ENCODE measurements at places on chromosomes 16 and 17.

- peak; percentile 92 for DNase-seq
These were observed 93.0 kb downstream of the SEC14L1 start for GRCh38 chr17:77233635-77234334.

- DNase-seq, result no peak
These were observed 18.8 kb downstream of the CACNG1 start for GRCh38 chr17:67063141-67063540.

- DNase-seq, result peak; percentile 53
These were observed 43.5 kb upstream of the KLHDC4 start for GRCh38 chr16:87809150-87809902.

DNA sequence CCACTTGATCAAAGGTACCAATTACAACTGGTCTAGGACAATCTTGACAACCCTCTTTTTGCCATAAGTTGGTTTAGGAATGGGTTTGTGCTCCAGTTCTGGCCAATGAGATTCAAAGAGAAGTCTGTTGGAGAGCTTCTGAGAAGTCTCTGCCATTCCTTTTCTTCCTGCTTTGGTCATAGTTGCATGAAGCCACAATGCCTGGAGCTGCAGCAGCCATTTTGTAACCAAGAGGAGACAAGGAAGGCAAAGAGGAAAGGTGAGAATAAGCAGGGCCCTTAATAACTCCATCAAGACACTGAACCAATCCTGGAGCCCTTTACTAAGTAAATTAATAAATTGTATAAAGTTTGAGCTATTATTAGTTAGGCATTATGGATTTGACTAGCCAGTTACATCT is 3.4 kb upstream of the C17orf50 start:
- DNase-seq, result no peak

DNA sequence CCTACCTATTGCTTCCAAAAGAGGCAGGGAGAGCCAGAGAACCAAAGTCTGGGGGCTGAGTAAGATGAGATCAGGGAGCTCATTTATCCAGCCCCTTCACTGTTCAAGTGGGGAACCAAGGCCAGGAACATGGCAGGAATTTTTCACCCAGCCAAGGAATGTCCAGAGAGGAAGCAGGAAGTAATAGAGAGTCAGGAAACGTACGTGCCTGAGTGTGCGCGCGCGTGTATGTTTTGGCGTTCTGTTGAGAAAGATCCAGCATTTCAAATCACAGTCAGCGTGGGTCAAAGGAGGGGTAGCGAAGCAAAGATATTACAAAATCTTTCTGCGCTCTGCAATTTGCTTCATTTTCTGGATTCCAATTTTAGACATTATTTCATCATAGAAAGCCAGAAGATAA is 41.9 kb upstream of the WSCD1 start:
- no peak for DNase-seq

DNA sequence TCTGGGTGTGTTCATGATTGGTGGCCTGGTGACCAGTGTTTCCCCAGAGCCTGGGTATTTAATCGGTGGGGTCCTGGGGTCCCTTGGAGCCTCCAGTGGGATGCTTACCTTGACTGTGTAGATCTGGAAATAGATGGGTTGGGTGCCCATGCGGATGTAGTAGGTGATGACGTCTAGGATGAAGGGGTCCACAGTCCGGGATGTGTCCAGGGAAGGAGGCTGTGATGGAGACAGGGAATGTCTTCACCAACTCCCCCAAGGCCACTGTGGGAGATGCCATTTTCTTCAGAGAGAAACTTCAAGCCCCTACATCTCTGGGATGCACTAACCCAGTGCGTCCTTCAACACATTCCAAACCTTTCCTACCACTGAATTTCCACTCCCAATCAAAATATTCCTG is 24.1 kb upstream of the MFSD6L start:
- DNase-seq, result no peak

DNA sequence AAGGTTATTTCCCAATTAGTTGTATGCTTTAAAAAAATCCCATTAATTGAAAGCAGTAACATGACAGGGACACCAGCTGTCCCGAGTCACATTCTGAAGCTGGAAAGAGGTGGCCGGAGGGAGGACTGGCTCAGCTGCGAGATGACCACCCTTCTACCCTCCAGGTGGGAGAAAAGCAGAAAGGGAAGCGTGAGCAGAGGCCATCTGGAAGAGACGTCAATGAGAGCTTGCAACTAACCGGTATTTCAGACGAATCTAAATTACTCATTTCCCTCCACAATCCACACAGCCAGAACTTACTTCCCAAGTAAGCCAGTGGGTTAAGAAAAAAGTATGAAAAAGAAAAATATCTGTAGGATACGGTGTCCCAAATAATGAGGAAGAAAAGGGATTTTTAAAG is 28.5 kb upstream of the SLC38A8 start:
- DNase-seq, result no peak

DNA sequence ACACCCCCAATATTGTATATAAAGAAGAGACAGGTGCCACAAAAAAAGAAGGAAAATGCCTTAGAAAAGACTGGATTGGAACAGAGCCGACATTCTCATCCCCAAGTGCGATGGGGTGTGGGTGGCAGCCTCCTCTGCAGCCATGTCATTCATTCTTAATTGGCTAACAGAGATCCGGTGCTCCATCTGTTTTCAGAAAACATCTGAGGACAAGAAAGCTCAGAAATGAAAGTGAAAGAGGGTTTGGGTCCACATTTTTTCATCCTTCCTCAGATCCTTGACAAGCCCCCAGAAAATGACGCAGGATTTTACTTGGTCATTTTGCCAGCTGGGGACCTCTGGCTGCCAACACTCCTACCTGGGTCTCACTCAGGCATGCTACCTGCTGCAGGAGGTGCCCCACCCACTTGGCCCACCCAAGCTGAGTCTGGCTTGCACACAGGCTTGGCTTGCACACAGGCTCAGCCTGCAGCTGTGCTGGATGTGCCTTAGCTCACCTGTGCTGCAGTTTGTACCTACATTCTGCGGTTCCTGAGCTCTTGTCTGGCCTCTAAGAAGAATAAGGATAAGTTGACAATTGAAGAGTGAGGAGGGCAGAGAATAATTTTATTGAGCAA is 21.9 kb downstream of the KIF2B start:
- DNase-seq, result no peak

DNA sequence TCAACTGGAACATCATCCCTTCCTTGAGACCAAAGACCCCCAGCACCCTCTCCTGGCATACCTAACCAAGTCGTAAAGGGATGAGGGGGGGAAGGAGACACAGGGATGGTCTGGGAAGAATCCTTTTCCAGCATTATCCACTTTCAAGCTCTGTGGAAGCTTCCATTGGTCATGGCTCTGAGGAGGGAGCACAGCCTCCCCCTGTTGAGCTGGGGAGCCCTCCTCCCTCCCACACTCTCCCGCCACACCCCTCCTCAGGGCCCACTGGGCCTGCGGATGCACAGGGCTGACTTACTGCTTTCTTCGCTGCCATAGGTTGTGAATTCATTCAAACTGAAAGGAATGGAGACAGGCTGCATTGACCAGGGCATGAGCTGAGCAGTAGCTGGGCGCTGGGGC is 12.4 kb downstream of the CSF3 start:
- DNase-seq, result no peak

DNA sequence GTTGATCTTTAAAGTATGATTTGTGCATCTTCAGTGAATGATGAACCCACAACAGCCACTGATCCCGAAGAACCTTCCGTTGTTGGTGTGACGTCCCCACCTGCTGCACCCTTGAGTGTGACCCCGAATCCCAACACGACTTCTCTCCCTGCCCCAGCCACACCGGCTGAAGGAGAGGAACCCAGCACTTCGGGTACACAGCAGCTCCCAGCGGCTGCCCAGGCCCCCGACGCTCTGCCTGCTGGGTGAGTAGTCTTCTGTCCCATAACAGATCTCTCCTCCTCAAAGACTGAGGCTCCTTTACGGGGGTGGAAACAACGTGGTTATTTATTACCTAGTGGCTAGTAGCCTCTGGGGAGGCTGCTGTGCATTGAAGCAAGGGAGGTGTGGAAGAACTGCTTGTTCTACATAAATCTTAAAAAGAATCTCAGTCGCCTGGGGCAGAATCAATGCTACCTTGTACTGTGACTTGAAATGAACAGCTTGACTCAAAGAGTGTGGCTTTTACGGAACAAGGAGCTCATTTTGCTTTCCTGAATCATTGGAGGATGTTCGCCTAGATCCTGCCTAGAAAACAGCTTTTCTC is 63.0 kb upstream of the CLEC18A start:
- DNase-seq, result no peak

DNA sequence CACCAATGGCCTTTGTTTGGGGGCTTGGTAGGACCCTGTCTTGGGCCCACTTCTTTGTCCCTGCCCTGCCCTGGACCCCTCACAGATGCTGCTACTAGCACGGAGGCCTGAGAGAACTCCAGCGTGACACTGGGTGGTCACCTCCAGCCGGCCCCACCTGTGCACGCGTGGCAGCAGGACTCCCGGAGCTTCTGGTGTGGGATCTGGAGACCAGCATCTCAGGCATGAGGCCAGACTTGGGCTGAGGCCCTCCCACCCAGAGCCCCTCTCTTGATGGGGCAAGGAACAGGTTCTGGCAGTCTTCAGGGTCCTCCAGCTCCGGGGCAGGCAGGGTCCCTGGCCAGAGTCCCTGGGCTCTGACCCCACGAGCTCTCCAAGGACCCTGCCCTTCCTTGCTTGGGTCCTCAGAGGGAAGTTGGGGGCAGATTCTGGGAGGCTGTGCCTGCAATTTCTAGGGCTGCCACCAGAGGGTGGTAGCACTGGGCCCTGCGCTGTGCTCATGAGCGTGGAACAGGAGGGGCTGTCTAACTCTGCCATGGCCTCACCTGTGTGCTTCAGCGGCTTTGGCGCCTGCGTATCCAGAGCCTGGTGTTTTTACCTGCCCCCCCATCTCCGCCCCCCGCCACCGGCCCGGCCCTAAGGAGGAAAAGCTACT is 3.1 kb upstream of the BAIAP3 start:
- DNase-seq, result no peak

- DNase-seq, result no peak
These were observed 47.7 kb upstream of the ZNF750 start for GRCh38 chr17:82887255-82888164.

GRCh38 chr16:47848421-47849109 is 307.2 kb downstream of the ABCC12 start:
- DNase-seq, result peak; percentile 21

DNA sequence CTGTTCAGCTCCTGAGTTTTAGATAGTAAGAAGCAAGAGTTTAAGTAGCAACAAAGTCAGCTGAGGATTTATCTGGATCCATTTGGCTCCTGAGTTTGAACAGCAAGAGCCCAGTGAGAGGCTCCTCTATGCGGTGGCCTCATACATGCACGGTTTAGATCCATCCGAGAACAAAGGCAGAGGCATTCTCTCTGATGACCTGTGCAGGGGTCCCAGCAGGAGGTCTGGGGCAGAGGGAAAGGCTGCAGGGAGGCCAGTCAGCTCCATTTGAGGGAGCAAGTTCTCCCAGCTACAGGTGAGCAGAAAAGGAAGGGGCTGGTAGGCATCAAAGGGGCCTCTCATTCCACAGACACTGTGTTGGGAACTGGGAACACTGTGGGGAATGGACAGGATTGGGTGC is 16.5 kb downstream of the PITPNM3 start:
- no peak for DNase-seq

DNA sequence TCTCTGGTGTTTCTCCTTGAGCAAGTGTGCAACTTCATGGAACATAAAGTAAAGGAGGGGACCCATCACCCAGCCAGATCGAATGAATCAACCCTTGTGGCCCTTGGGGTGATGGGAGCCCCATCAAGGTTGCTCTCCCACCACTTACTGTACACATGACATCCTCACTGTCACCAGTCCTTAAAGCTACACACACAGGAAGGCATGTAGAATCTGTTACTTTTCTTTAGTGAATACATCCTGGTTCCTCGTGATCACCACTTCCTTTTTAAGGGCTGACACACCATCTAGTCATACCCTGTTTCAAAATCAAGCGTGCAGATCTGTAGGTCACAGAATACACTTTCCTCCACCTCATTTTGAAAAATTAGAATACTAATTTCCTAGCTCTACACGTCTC is 22.6 kb upstream of the MPHOSPH6 start:
- DNase-seq, result no peak

DNA sequence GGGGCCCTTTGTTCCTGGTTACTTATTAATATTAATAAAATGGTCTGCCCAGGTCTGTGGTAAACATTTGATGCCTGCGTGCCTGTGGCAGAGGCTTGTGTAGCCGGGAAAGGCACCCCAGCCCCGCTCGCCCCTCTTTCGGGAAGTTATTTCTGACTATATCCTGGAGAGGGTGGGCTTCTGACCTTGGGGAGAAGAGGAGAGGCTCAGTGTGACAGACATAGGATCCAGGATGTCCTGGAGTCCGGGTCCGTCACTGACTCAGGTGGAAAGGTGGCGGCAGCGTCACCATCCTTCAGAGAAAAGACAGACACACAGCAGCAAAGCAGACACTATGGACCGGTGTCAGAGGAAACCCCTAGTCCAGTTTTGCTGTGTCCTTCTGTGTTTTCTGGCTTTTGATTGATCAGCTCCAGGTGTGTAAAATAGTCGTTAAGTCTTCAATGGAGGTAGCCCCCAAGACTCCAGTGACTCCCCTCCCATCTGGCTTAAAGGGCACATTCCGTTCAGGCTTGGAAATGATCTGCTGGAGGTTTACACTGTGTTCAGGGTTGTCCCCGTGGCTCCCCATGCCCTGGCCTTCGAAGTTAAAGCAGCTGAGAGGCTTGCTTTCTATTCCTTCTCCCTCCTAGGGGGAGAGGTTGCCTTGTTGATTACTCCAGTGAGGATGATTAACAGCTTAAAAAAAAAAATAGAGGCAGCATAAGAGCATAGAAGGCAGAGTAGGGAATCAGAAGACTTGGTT is 81.6 kb downstream of the CCDC182 start:
- no peak for DNase-seq

Measured in urothelium cell line (cell line).